ENCODE measurements at places on chromosomes 4 and X.

DNA sequence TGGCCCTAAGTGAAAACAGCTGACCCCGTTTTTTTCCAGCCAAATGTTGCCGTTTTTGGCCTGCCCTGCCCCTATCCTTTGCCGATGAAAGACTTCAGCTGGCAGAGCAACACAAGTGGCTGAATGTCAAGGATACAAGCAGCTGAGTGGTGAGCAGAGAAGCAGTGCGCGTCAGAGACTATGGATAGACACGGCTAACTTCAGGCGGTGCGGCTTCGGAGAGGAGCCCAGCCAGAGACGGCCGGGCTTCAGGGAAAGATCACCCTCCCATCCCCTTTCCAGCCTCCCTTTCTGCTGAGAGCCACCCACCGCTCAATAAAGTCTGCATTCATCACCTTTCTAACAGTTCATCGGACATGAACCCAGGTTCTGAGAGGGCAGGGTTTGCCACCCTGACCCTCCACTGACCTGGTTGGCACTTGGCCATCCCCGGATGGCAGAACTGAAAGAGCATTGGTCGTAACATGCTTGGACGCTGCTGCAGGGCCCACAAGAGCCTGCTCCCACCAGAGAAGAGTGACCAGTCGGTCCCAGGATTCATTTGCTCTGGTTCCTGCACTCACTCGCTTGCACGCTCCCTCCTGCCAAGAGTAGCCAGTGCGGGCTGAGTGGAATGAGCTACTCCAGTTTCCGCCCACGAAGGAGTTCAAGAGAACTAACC is 125.8 kb downstream of the PPEF1 start:
- DNase-seq = no peak

GRCh38 chr4:185685804-185686203 is 126.2 kb downstream of the SORBS2 start:
- no peak for DNase-seq

DNA sequence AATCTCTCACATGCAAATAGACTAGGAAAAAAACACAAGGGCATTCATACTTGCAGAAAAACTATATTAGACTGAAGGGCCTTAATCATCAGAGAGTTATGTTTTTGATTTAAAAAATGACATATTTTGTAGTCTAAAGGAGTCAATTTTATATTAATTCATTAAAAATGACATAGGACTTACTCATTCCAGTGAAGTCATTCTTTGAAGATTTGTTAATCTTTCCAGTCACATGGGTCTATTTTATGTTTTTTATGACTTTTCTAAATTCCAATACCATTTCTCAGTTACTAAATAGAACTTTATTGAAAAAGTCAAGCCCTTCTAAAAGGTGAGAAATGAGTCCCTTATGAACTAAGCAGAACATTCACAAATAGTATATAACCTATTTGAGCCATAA is 743.8 kb upstream of the INTU start:
- no peak for DNase-seq

GRCh38 chrX:19576742-19577141 is 61.4 kb upstream of the MAP3K15 start:
- DNase-seq = no peak

DNA sequence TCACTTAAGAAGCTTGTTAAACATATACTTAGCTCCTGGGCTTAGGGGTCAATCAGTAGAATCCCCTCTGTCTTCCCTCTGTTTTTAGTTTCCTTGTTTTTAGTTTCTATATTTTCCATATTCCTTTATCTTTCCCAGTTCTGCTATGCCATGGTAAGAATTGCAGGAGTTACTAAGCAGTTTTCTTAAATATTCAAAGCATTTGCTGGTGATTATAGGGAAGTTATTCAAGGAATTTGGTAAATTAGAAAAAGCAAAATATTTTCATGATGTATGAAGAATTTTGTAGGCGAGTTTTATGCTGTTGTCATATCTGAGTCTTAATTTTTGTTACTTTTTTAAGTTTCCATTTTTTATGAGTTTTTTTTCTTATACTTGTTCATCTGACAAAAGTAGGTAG is 91.6 kb upstream of the NUDT6 start:
- no peak for DNase-seq

DNA sequence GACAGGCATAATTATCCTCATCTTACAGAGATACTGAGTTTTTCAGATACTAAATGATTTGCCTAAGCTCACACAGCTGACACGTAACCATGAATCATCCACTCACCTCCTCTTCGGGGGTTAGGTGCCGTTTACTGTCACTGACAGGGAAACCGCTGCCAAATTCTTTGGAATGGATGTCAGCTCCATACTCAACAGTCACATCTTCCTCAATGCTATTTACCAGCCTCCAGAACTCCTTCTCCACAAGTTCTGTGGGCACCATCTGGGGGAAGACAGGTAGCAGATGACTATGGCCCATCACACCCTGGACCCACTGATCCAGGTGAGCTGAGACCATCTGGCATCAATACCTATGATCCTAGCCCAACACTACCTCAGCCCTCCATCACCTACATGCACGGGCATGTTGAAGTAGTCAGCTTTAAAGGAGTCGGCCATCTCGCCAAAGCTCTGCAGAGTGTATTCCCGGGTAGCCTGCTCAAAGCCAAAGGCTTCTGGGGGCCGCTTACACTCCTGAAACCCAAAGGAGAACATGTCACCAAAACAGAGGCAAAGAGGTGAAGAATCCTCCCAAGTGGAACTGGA is 13.5 kb downstream of the KDM5C start:
- no peak for DNase-seq

- peak; percentile 8 for DNase-seq
Observed at GRCh38 chrX:114390251-114390796, 193.6 kb upstream of the HTR2C start.

GRCh38 chrX:131262738-131263679 is 26.1 kb downstream of the IGSF1 start:
- peak; percentile 21 for DNase-seq

- no peak for DNase-seq
Observed at GRCh38 chrX:4663085-4663484, 949.6 kb upstream of the PRKX start.

GRCh38 chr4:182206916-182207315 is 36.3 kb upstream of the TENM3 start:
- peak; percentile 61 for DNase-seq

DNA sequence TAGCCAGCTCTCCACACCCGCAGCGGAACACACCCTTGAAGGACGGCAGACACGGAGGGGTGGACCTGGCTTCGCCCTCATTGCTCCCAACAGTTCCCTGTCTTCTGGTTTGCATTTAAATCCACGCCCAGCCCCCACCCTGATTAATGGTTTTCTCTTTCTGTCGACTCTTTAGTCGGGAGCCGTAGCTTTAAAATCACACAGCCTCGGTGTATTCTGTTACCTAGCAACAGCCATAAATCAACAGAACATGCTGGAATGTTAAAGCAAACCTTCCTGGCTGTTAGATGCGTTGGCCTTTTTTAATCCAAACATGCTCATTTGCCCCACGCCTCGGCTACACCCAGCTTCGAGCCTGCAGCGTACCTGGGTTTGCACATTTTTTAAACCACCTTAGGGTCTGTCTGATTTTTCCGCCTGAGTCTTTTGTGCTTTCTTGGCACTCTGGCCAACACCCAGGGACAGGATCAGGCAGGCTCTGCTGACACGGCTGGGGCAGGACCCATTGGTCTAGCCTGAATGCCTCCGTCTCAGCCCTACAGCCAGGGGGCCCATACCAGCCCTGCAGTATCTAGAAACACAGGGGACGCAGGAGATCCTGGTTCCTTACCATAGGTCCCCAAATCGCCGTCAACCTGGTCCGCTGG is 21.4 kb upstream of the PPP2R2C start:
- peak; percentile 16 for DNase-seq

- no peak for DNase-seq
Observed at GRCh38 chrX:17553469-17553868, 178.5 kb downstream of the NHS start.

GRCh38 chrX:17082831-17083230 is 136.4 kb downstream of the REPS2 start:
- DNase-seq = peak; percentile 37

DNA sequence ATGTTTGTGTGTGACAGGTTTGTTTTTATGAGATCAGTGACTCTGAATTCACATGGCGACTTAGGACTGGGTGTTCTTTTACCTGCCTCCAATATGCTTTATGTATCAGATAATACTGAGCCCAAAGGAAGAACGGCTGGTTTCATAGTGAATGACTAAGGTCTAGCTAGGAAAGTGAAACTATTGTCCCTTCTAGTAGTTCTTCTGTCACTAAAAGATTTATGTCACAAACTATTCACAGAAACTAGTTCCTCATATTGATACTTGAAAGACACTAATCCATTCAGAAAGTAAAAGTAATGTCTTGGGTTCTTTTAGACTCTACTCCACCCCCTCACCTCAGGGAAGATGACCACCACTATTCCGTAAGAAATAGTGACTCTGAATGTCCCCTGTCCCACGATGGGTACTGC is 81.7 kb downstream of the EGF start:
- no peak for DNase-seq

- DNase-seq = no peak
Observed at GRCh38 chr4:25531272-25531671, 124.4 kb upstream of the SLC34A2 start.

DNA sequence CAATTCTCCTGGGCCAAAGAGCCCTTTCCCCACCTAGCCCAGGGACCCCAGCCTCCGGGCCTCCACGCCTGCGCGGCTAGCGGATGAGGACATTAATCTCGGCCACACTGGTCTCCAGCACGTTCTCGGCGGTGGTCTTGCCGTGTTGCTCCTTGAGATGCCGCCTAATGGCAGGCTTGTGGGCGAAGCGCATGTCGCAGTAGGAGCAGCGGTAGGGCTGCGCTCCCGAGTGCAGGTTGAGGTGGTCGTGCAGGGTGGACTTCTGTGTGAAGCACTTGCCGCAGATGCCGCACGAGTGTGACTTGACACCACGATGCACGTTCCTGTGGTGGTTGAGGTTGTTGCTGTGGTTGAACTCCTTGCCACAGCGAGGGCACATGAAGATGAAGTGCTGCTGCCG is 72.1 kb downstream of the UBE2K start:
- no peak for DNase-seq

DNA sequence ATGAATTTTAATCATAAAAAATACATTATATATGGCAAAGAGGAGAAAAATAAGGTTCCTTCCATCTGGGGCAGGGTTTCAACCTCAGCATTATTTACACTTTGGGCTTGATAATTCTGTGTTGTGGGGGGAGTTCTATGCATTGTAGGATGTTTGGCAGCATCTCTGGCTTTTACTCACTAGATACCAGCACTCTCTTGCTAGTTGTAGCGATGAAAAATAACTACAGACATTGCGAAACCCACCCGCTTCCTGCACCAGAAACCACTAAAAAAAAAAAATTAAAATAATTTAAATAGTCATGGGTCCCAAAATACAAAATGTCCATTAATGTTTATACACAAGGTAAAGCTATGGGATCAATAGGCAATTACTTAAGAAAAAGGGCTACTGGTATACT is 52.7 kb downstream of the PPP3CA start:
- DNase-seq = no peak

DNA sequence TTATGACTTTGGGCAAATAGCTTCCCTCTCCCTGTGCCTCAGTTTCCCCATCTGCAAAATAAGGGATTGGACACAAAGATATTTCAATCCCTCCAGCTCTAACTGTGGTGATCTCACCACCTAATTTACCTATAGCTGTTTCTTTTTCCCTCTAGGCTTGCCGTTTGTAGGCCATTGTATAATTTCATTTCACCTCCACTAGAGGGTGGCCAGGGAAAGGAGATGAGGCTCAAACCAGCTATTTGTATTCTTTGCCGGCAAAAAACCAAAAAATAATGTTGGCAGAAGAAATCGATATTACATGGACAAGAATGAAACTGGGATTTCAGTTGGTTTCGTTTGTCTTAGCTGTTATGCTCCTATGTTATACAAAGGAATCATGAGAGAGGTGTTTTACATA is 36.1 kb upstream of the DOCK11 start:
- DNase-seq = peak; percentile 64

DNA sequence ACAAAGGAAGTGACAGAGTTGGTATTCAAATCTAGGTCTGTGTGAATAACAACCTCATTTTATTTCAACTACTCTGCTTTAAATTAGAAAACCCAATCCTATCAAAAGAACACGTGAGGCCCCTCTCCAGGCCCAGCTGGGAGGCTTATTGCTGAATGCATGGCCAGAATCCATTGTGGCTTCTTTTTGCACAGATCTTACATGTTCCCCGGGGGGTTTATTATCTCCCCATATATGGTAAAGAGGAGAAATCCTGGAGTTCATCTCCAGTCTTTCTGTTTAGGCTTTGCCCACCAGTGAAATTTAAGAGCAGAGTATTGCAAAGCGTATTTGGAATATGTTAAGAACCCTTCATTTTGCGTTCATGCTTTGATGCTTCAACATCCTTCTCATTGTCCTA is 655.6 kb downstream of the IL1RAPL1 start:
- no peak for DNase-seq

DNA sequence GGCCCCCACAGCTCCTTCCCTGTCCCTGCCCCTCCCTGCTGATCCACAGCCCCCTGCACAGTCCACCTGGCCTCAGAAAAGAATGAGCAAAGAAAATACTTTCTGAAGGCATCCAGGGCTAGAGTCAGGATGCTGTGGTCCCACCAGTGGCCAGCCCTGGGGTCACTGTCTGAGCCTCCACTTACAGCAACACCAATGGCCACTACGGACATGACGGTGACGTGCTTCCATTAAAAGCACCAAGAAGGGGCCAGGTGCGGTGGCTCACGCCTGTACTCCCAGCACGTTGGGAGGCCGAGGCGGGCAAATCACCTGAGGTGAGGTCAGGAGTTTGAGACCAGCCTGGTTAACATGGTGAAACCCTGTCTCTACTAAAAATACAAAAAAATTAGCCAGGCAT is 4.0 kb downstream of the JAKMIP1 start:
- no peak for DNase-seq

GRCh38 chrX:11768039-11768438 is 10.0 kb downstream of the MSL3 start:
- no peak for DNase-seq

- DNase-seq = no peak
Observed at GRCh38 chr4:178423366-178423765, 981.1 kb upstream of the AGA start.

GRCh38 chr4:54227256-54228055 is 1.6 kb upstream of the PDGFRA start:
- DNase-seq = no peak

DNA sequence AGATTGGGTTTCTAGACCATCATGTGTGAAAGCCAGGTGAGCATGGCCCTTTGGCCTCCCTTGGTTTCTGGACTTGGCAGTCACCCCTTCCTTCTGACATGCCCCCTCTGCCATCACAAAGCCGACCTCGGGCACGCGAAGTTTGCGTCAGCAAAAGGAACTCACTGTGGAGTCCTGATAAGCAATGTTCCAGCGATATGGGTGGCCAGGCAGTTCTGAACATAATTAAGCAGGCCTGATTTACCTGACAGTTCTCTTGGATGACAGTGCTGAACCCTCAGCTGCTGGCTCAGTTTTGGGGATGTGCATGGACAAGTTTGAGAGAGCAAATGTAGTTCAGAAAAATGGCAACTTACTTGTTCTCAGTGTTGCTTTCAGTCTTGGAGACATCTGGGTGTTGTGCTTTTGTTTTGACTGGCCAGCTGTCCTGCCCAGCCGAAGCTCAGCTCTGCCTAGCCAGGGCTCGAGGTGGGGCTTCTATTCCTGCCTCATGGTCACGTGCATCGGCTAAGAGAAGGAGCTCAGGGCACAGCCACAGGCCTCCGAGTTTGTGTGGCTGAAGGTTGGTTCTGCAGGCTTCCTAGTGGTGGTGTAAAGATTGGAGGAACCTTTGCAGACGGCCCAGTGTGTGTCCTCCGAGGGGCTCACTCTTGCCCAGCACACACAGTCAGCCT is 78.3 kb downstream of the CLDN34 start:
- DNase-seq = no peak
